ENCODE measurements at places on chromosomes 1 and 21.
A peak's percentile ranks its signal among the peaks of the same experiment; 100 is the strongest.

GRCh38 chr1:87084244-87084836 is 169.9 kb downstream of the HS2ST1 start:
- peak; percentile 45 for DNase-seq

DNA sequence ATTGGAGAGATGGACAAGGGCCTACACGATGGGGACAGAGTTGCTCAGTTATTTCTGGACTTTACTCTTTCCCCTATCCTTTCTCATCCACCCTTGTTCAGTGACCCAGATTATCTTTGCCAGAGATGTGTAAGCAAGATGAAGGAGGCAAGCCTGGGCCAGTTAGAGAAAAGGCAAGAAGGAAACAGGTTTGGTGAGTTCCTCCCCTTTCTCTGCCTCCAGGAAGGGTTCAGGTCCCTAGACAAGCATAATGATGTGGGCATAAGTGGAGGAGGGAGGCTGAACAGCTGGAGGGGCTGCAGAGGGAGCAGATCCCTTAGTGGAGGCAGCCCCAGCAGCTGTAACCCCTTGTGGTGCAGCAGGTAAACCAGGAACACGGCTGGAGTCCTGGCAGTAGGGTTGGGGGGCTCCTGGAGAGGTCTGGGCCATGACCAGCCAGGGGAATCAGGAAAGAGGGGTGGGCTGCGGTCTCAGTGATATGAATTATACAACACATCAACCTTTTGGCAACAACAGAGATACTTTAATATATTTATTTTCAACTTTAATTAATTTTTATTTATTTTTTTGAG is 9.2 kb upstream of the CDC42 start:
- DNase-seq = no peak

- DNase-seq = peak; percentile 79
Observed at GRCh38 chr1:66831529-66832239, 30.6 kb upstream of the INSL5 start.

DNA sequence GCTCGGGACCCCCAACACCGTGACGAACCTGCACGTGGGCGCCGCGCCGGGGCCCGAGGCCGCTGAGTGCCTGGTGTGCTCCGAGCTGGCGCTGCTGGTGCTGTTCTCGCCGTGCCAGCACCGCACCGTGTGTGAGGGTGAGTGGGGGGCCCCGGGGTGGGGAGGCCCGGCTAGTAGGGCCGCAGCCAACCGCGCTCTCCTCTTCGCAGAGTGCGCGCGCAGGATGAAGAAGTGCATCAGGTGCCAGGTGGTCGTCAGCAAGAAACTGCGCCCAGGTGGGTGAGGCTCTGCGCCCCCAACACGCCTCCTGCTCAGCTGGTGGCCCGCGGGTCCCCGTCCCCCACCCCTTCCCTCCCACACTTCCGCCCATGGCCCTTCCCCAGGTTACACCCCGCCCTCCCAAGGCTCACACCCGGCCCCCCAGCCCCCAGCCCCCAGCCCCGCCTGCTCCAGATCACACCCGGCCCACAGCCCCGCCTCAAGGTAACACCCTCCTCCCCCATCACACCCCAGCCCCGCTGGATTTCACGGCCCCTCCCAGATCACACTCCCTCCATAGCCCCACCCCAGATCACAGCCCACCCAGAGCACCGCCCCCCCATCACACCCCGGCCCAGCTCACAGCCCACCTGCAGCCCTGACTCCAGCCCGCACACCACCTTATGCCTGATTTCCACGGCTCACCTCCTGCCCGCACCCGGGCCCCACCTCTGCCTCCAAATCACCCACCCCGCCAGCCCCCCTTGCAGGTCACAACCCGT is 2.4 kb upstream of the MMP23B start:
- no peak for DNase-seq

DNA sequence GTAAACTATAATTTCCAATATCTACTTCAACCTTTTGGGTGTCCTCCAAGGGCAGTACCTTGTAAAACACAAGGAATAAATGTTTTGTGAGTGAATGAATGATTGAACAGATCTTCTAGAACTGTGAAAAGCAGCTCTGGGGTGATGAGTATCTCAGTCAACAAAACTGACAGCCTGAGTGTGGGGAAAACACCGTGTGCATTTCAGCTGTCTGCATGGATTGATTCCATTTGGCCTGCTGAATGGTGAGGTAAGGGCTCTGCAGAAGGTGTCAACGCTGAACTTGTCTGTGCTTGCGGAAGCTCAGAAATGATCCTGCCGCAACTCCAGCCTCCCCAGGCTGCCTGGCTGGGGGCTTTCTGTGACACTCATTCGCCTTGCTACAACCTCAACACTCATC is 7.4 kb upstream of the AGMAT start:
- no peak for DNase-seq

- DNase-seq = no peak
Observed at GRCh38 chr1:55480029-55480795, 265.0 kb upstream of the USP24 start.

GRCh38 chr1:34320053-34320669 is 143.5 kb downstream of the C1orf94 start:
- no peak for DNase-seq

- DNase-seq = no peak
Observed at GRCh38 chr1:81592233-81592632, 208.5 kb upstream of the ADGRL2 start.

GRCh38 chr1:186155594-186155993 is 219.5 kb downstream of the TPR start:
- peak; percentile 55 for DNase-seq

GRCh38 chr1:173503391-173503790 is 26.3 kb downstream of the PRDX6 start:
- no peak for DNase-seq

DNA sequence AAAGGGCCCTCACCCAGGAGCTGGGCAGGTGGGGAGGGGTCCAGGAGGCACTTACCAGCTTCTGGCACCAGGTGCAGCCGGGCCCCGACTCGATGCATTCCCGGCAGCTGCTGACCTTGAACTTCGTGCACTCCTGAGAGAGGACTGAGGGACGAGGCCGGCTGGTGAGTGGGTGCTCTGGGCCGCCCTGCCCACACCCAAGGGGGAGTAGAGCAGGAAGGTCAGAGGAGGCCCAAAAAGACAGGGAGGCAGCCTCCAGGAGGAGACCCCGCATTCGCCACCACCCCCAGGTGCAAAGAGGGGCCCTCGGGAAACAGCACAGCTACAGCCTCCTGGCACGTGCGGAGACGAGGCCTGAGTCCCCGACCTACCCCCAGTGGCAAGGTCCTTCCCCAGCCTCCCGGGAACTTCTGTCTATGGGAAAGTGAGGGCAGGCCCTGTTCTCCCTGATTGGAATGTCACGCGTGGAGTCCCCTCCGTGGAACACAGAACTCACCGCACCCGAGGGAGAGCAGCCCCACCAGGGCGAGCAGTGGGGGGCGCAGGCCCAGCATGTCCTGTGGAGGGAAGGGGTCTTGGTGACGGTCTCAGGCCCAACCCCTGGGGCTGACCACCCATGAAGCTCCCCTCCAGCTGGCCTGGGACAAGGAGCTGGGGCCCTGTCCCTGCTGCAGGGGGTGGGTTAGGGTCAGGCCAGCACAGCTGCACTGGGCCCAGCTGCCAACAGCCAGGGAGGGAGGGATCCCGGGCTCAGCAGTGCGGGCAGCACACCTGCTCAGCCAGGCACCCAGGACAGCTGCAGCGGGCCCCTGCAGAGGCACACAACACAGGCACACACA is 10.3 kb downstream of the ITGB2 start:
- peak; percentile 79 for DNase-seq

DNA sequence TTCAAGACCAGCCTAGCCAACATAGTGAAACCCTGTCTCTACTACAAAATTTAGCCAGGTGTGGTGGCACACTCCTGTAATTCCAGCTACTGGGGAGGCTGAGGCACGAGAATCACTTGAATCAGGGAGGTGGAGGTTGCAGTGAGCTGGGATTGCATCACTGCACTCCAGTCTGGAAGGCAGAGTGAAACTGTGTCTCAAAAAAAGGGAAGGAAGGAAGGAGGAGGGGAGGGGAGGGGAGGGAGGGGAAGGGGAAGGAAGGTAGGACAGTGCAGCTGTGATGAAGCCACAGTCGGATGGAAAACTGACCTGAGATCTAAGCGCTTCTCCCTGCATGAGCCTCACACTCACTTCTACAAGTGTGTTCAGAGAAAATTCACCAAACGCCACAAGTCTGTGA is 22.0 kb upstream of the FHAD1 start:
- DNase-seq = no peak

DNA sequence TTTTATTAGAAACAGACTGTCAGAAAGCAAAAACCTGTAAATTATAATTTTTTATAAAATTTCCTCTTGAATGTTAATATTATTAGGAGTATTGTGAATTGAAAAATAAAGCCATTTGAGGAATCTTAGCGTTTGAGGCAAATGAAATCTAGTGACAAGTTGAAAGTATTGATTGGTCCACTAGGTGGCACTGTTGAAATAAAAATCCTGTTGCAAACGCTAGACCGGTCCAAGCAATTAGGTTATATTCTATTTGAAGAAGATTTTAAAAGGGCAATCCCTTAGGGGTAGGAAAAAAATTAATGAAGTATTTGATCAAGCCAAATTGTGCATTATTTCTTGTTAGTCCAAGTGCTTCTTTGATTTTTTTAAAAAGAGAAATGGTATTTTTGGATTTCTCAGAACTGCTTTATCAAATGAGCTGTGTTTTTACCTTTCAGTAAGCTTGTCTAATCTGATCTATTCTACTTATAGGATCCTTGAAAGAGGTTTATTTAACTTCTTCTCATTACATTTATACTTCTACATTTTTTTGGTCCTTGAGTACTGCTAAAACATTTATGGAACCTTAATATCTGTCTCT is 57.7 kb downstream of the ATG4C start:
- DNase-seq = peak; percentile 74

DNA sequence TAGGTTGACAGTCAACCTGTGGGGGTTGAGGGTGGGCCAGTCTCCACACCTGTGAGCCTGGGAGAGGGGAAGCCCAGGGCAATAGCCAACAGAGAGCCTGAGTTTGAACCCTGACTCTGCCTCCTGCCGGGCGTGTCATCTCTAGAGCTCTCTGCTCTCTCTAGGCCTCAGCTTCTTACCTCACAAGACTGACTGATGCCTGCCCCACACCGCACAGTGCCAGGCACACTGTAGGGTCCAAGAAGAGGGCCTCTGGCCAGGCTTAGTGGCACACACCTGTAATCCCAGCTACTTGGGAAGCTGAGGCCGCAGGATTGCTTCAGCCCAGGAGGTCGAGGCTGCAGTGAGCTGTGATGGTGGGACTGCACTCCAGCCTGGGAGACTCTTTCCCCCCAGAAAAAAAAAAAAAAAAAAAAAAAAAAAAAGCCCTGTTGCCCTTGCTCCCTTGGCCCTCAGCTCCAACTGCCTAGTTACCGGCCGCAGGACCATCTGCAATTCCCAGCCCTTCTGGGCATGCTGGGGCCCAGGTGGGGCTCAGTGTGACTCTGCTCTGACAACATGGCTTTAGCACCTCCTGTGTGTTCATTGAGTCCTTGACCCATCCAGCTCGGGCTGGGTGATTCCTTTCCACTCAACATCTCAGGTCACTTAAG is 25.1 kb downstream of the GRHL3 start:
- no peak for DNase-seq

DNA sequence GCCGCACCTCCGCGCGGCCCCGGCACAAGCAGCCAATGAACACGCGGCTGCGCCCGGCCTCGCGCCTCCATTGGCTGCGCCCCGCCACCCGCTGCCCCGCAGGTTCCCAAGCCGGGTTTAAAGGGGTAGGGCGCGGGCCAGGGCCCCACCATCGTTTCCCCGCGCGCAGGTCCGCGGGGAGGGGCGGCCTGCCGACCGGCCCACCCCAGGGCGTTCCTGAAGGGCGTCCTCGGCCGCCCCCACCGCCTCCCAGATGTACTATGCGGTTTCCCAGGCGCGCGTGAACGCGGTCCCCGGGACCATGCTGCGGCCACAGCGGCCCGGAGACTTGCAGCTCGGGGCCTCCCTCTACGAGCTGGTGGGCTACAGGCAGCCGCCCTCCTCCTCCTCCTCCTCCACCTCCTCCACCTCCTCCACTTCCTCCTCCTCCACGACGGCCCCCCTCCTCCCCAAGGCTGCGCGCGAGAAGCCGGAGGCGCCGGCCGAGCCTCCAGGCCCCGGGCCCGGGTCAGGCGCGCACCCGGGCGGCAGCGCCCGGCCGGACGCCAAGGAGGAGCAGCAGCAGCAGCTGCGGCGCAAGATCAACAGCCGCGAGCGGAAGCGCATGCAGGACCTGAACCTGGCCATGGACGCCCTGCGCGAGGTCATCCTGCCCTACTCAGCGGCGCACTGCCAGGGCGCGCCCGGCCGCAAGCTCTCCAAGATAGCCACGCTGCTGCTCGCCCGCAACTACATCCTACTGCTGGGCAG is at the start of gene OLIG1:
Gene OLIG1, plus strand, starts transcription at position 148 of the 750 bp plus-strand sequence. Its CDS starts 106 bp downstream, at position 254.
- peak; percentile 57 for DNase-seq

GRCh38 chr1:24762133-24762676 is 17.0 kb downstream of the CLIC4 start:
- no peak for DNase-seq

DNA sequence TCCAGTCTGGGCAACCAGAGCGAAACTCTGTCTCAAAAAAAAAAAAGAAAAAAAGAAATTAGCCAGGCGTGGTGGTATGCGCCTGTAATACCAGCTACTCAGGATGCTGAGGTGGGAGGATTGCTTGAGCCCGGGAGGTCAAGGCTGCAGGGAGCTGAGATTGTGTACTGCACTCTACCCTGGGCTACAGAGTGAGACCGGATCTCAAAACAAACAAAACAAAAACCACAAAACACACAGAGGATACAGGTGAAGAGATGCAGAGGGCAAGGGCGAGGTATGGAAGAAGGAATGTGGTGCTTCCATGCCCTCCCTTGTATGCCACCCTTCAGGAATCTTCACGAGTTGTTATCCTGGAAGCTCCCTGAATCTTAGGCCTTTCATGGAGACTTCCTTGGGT is 68.5 kb downstream of the NDUFS5 start:
- no peak for DNase-seq

DNA sequence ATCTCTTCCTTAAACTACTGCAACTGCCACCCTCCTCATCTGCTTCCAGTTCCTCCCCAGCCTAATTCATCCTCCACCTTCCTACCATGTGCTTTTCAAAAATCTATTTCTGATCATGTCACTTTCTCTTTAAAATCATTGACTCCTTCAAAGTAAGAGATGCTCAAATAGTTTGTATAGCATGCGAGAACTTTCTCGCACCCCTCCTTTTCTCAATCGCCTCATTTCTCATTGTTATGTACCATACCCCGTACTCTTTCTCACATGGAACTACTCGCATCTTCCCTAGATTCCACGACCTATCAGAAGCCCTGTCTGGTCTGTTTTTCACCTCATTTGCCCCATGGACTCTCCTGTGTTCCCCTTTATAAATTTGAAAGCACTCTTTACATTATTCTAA is 238.2 kb downstream of the NRIP1 start:
- DNase-seq = no peak

DNA sequence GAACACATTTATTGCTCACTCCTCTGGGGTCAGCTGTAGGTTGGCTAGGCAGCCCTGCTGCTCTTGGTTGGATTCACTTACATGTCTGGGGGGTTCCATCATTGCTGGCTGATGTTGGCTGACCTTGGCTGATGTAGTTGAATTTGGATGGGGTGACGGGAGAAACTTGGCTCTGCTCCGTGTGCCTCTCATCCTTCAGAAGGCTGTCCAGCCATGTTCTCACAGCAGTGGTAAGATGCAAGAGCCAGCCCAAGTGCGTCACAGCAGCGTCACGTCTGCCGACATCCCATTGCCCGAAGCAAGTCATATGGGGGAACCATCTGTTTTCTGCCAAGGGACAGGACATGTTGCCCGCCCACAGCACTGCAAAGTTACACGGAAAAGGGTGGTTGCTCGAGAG is 613.5 kb downstream of the MATN1 start:
- DNase-seq = no peak
